Common myeloid progenitor, CD34-positive (primary cell): ENCODE measurements at places on chromosomes 2 and 18.
A peak's percentile ranks its signal among the peaks of the same experiment; 100 is the strongest.

DNA sequence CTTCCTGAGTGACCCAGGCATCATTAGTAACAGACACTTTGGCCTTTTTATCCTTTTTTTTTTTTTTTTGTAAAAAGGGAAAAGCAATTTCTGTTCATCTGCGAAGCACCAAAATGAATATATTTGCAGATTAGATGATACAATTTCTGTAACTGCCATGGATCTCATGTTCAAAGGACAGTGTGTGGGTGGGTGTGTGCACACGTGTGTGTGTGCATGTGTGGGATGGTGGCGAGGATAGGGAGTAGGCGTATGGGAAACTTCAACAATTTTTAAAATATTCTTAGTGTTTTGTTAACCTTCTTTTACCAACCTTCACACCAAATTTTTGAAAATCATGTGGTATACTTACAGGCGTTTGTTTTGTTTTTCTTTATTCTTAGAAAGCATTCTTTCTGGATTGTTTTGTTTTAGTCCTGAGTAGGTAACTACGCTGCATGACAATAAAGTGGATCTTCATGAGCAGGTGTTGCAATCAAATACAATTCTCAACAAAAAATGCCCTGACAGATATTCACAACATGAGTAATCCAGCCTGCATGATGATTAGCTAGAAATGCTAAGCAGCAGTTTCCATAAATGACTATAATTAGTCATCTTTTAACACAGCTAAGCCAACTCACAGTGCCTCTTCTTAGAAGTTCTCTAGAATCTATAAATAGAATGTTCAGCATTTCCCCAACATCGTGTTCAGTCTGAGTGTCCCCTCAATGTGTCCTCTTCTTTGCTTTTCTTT is 53.5 kb upstream of the RMDN2 start:
- peak; percentile 39 for DNase-seq

DNA sequence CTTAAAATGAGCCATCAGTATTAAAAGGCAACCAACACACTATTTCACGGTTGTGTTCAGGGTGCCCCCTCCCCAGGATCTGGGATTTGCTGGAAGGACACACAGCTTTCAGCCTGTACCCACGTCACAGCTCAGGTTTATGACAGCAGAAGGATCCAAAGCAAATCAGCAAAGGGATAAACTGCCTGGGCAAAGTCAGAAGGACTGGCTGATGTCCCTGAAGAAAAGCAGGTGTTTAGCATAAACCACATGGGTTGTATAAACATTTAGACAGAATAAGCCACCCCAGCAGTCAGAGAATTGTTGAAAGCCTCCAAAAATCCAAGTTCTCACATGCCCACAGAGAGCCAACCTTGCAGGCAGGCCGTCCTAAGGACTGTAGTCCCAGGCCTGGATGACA is 63.9 kb downstream of the CD226 start:
- DNase-seq: no peak

DNA sequence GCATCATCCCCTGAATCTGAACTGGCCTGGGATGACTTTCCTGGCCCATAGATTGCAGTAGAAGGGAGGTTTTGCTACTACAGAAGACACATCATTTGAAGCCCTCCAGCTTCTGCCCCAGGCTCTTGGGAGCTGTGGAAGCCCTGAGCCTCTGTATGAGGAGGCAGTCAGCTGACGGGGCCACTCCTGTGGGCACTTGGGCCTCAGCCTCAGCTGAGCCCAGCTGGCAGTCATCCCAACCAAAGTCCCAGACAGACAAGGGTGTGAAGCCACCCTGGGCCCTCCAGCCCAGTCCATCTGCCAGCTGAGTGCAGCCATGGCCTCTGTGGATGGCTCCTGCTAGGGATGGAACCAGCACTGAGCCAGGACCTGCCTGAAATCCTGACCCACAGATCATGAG is 502.3 kb upstream of the HS6ST1 start:
- DNase-seq: no peak

- DNase-seq: no peak
These were observed 550.4 kb downstream of the ARHGAP15 start for GRCh38 chr2:143679617-143680016.

GRCh38 chr2:156329031-156329926 is 3.2 kb downstream of the NR4A2 start:
- DNase-seq: no peak

DNA sequence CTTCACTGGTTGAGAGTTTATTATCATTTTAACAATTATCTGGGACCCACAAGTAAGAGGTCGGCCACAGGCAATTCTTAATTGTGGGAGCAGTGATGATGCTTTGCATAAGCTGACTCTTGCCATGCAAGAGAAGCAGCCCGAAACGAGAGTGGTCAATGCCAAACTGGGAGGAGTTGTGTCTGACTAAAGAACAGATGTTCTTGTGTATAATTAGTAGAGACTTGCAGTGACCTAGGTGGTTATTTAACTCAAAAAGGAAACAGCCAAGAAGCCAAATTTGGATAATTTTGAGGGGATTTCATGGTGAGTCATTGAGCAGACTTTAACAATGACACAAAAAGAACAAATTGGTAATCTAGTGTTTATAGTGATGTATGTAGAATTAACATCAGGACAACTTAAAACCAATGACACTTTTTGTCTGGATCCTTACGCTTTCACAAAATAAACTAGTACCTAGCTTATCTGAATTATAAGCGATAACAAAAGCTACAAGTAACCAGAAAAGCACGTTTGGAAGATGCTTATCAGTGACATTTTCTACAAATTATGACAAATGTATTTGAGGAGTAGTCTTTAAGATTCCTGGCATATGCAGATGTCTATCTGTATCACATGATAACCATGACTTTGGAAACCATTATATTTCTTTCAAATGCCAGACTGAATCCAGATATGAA is 184.7 kb upstream of the DLGAP1 start:
- no peak for DNase-seq

- DNase-seq: peak; percentile 23
These were observed 65.5 kb downstream of the CCBE1 start for GRCh38 chr18:59631583-59632181.

GRCh38 chr2:59779571-59779970 is 773.9 kb downstream of the BCL11A start:
- DNase-seq: peak; percentile 21

DNA sequence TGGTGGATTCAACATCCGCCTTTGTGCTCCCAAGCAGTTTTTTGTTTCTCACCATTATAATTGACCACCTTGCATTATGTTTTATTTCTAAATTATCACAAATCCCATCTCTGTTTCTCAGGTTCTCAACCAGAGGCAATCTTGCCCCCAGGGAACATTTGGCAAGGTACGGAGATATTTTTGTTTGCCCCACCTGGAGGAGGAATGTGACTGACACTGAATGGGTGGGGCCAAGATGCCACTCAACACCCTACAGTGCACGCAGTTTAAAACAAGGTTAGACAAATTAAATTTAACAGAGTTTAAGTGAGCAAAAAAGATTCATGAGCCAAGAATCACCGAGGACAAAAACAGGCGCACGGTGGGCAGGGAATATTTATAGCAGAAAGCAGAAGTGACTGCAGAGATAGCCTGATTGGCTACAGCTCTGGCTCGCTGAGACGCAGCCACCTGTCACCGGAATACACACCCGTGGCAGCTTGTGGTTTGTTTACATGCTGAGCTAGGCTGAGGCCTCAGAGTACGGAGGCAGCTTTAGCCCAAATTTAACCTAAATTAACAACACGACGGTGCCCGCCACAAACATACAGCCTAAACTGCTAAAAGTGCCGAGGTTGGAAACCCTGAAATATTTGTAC is 150.0 kb upstream of the ALKAL2 start:
- peak; percentile 88 for DNase-seq

GRCh38 chr18:48949606-48950535 is 894 bp downstream of the SMAD7 start:
- DNase-seq: peak; percentile 53

GRCh38 chr2:6814312-6814711 is 51.4 kb downstream of the CMPK2 start:
- DNase-seq: no peak

DNA sequence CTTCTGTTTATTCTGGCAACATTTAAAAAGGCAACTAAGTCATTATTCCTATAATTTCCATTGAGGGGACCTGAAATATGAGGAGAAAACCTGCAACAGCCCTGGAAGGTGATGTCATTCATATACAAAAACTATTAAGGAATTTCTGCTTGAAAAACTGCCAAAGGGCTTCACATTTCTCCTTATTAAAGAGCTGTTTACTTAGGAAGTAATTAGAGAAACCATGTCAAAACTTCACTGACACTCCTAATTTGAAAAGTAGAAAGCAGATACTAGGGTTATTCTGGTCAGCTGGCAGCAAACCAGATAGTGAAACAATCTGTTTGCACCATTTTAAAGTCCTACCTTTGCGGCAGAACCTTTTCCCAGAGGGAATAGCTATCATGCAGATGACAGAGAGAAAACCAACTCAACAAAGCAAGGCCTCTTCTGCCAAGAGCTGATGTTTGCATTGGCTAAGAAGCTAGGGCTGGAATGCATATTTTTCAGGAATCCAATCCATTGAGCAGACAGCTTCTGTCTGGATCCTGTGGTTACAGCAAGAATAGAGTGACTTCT is 592.2 kb upstream of the SYT4 start:
- no peak for DNase-seq

DNA sequence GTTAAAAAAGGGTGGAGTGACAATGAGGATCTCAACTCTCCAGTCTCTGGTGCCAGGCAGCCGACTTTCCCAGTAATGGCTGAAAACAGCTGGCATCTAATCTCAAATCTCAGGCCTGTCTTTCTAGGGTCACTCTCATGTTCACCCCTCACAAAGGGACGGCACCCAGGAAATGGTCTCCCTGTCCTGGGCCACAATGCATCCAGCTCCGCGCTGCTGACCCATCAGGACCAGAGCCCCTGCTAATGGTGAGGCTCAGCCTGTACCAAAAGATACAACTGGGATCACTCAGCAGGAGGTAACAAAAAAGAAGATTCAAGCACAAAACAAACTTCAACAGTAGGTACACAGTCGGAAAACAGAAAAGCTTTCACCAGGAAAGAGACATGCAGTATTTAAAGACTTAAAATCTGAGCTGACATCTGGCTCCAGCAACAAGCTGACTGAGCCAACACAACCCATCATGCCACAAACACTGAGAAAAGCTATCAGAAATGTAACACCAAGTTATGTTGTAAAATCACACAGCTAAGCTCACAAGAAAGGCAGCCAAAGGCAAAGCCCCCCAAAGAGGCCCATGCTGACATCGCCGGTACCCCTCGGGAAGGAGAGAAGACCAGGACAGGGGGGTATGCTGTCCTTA is 13.6 kb upstream of the KIDINS220 start:
- DNase-seq: no peak

DNA sequence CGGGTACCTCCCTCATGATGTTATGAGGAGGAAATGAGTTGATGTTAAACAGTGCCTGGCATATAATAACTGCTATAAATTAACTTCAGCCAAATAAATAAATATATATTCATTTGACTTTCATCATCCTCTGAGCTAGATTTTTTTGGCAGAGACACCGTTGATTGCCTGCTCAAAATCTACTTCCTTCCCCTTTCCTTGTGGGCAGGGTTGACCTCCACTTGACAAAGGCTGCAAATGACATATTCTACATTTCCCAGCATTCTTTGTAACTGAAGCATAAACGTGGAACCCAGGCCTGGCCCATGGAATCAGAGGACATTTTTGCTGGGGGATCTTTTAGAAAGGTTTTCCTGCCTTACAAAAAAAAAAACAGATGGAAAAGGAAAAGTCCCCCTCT is 177.8 kb downstream of the TXNL1 start:
- DNase-seq: peak; percentile 69

- no peak for DNase-seq
These were observed 62.6 kb downstream of the TMEM131 start for GRCh38 chr2:97932975-97933662.

GRCh38 chr2:10195278-10196109 is 73.0 kb downstream of the RRM2 start:
- DNase-seq: no peak

- DNase-seq: no peak
These were observed 129.5 kb upstream of the ID2 start for GRCh38 chr2:8552293-8552801.

- DNase-seq: no peak
These were observed 95.9 kb downstream of the LYPD6B start for GRCh38 chr2:149134335-149134923.

- DNase-seq: peak; percentile 65
These were observed 13.5 kb upstream of the ZAP70 start for GRCh38 chr2:97699765-97700444.

GRCh38 chr2:8472545-8473323 is 209.1 kb upstream of the ID2 start:
- no peak for DNase-seq

- no peak for DNase-seq
These were observed 291.7 kb upstream of the KYNU start for GRCh38 chr2:142585785-142586184.

DNA sequence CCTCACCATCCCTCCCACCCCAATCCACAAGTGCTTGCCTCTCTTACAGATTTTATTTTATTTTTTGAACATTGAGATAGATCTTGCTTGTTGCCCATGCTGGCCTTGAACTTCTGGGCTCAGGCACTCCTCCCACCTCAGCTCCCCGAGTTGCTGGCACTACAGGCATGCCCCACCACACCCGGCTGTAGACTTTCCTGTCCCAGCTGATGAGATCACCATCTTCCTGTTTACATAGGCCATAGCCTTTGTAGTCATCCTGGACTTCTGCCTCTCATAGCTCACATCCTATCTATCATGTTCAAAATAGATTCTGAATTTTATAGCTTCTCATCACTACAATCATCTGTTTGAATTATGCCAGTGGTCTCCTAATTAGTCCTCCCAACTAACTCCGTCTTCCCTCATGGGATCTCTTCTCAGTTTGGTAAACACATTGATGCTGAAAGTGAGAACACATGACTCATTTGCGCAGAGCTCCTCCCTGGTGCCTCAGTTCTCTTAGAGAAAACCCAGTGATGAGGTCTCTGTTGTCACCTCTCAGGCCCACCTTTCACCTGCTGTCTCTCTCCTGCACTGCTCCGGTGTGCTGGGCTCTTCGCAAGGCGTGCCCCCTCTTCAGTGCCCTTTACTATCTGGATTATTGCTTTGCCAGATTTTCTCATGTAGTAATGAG is 243.0 kb downstream of the ZNF407 start:
- DNase-seq: no peak

DNA sequence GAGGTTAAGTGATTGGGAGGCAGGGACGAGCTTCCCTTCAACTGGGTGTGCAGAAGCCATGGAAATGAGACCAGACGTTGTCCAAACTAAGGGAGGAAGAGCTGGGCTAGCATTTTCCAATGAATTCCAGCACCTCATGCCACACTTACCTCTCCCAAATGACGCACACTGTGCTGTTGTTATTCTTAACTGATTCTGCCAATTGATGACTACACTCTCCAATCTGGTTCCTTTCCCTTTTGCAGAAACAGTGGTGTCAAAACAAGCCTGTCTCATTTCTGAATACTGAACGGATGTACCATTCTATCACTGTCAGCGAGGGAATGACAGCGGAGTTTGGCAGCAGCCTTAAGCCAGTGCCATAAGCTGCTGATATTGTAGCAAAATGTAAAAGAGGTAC is 380.5 kb upstream of the HNRNPA3 start:
- no peak for DNase-seq

GRCh38 chr2:160308915-160309314 is 108.8 kb upstream of the ITGB6 start:
- DNase-seq: no peak

GRCh38 chr2:98579926-98580325 is 28.4 kb downstream of the COA5 start:
- DNase-seq: no peak

GRCh38 chr18:71598374-71598773 is 945.8 kb downstream of the CBLN2 start:
- DNase-seq: no peak

- DNase-seq: peak; percentile 56
These were observed 153.0 kb downstream of the TMEM247 start for GRCh38 chr2:46632349-46632748.

- no peak for DNase-seq
These were observed 31.0 kb upstream of the TNS1 start for GRCh38 chr2:218033590-218034496.

GRCh38 chr2:96320728-96321622 is 4.1 kb upstream of the ITPRIPL1 start:
- DNase-seq: peak; percentile 48
